Activated CD4-positive, alpha-beta T cell treated with anti-CD3 and anti-CD28 coated beads for 24 hours (primary cell): ENCODE measurements at places on chromosomes 3 and 15.

- DNase-seq = no peak
Measured at GRCh38 chr3:46586738-46587246, 20.7 kb upstream of the LRRC2 start.

DNA sequence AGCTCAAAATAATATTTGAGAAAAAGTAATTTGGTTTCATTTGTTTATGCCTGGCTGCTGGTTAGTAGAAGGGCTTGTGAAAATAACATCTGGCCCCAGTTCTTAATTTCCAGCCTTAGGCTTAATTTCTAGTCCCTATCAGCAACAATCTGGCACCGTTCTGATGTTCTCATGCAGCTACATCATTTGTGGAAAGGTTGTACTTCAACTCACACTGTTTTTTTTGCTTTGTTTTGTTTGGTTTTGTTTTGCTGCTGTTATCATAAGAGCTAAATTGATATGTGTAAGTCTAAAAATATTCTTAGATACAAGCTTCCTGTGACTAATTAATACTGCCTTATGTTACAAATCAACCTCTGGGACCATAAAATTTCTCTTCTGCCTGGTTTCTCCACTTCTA is 8.9 kb downstream of the CPA3 start:
- DNase-seq = no peak

DNA sequence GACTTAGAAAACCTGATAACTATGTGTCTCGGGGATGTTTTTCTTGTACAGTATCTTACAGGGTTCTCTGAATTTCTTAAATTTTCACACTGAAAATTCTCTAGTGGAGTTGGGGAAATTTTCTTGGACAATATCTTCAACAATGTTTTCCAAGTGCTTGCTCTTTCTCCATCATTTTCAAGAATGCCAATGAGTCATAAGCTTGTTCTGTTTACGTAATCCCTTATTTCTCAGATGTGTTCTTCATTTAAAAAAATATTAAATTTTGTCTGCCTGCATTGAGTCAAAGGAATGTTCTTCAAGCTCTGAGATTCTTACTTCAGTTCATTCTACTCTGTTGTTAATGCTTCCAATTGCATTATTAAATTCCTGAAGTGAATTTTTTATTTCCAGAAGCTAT is 21.9 kb upstream of the PLSCR2 start:
- DNase-seq = no peak

GRCh38 chr3:157918402-157918801 is 187.8 kb downstream of the SHOX2 start:
- DNase-seq = no peak
